ENCODE measurements at places on chromosomes 5 and 9.

DNA sequence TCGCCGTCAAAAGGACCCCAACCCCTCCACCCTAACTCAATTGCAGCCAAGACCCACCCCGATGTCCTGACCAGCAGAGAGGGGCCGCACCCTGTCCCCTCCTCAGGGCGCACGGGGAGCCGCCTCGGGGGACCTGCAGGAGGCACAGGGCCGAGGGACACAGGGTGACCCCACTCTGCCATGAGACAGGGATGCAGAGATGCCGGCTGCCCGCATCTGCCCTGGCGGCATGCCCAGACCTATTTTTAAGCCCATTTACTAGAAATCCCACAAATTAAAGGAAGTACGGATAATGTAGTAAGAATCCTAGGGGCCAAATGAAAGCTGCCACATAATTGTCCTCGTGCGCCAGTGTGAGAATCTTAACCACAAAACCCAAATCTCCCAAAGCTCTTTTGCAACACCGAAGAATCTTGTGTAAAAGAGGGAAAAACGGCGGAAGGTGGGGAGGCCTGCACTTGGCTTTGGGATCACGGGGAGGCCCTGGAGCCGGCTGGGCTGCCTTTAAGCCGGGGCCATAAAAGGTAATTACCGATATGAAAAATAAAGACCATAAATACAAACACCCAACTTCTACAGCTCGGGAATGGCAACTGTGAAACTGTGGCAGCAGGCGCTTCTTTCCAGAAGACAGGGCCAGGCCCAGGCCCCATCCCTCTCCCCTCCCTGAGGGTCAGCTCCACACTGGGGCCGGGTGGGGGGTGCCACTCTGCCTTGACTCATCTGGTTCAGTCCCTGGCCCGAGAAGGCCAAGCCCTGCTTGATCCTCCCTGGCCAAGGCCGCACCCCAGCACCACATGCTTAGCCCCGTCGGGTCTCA is 35.0 kb downstream of the NACC2 start:
- DNase-seq = no peak

- DNase-seq = no peak
Measured at GRCh38 chr9:136254381-136255165, 9.0 kb upstream of the QSOX2 start.

DNA sequence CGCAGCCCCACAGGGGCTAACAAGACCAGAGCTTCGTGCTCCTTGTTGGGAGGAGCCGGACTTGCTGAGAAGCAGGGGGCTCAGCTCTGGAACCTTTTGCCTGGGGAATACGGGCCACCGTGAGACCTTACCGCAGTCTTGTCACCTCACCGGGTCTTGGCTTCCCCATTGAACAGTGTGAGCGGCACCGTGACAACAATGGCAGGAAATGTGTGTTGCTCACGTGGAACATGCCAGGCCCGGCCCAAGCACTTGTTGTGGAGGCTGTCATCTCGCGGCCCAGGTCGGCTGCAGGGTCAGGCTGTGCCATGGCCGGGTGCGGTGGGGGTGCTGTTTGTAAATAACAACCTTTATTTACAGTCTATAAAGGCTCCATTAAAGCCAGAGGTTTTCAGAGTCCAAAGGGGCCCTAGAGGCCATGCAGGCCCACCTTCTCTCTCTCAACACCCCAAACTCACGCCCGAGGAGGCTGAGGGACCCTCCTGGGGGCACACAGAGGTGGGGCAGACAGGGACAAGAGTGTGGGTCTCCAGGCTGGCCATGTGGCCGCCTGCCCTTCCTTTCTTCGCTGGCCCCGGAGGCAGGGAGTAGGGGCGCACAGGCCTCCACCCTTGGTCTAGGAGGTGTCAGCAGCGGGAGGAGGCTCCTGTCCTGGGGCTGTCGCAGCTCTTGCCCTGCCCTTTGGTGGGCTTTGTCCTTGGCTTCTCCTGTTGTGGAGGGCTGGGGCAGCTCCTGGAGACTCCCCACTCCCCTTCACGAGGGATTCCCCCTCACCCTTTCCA is 79.7 kb downstream of the TSPAN17 start:
- DNase-seq = no peak

GRCh38 chr9:12875191-12875590 is 100.4 kb downstream of the LURAP1L start:
- DNase-seq = no peak

- DNase-seq = no peak
Measured at GRCh38 chr9:108017671-108018070, 528.1 kb upstream of the KLF4 start.

GRCh38 chr5:40277161-40277906 is 402.4 kb upstream of the PTGER4 start:
- peak; percentile 97 for DNase-seq

DNA sequence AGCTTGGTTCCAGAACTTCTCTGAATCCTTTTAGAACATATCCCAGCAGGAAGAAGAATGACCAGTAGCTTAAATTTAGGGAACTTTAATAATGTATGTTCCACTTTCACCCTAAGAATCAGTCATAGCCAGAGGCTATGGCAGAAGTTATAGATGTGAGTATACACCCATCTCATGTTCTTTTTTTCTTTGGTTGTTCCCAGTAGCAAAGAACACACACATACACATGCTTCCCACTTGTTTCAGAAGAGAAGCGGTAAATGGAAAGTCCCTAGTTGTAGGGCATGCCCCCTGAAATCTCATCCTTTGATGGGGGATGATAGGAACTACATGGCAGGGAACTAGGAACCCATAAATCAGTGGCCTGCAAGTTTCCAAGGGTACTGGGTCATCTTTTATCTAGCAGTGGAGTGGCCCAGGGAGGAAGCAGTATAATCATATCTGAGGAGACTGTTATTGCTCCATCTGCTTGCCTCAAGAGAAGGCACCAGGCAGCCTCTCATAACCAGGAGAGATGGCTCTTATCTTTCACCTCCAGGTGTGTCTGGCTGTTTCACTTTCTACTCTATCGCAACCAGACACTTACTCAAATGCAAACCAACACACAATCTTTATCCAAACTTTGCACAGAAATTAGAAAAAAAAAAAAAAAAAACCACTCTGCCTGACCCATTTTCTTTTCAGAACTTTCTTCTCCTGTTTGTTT is 109.5 kb downstream of the SNCAIP start:
- DNase-seq = no peak

GRCh38 chr9:118721923-118722322 is 647.3 kb downstream of the BRINP1 start:
- no peak for DNase-seq

DNA sequence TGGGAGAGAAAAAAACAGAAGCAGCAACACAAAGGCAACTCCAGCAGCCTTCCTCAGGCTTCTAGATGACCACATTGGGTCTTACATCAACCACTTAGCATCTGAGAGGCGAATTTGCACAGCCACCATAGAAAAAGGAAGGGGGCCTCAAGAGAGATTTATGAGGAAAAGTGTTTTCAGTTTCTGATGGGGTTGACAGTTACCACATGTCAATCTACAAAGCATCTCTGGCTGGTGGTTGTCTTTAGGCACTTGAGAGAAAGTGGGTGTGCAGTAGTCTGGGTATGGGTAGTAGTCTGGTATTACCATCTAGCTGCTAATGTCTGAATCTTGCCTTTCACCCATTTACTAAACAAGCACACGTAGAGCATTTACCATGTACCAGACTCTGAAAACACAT is 137.5 kb downstream of the BAAT start:
- DNase-seq = no peak

DNA sequence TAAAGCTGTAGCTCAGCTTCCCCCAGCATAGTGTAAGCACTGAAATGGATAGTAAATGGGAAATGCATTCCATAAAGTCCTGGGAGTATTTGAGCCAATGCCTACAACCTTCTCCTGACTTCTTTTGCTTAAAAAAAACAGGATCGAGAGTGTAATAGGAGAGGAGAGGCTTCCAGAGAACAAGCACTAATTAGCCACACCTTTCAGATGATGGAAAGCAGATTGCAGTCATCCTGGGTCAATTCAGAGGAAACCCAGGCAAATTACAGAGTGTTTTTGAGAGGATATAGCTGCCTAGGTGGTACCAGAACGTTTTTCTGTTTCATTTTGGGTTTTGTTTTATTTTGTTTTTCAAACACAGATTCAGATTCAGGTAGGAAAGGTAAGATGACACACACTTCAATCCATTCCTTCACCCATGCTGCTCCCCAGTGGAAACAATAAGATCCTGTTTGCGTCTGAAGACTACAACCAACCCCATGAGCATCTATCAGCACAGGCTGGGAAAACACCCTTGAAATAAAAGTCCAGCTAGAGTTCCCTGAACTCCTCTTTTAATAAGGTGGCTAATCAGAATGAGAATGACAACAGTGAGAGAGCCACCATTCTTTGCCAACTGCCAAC is 95.6 kb downstream of the RFK start:
- DNase-seq = no peak

DNA sequence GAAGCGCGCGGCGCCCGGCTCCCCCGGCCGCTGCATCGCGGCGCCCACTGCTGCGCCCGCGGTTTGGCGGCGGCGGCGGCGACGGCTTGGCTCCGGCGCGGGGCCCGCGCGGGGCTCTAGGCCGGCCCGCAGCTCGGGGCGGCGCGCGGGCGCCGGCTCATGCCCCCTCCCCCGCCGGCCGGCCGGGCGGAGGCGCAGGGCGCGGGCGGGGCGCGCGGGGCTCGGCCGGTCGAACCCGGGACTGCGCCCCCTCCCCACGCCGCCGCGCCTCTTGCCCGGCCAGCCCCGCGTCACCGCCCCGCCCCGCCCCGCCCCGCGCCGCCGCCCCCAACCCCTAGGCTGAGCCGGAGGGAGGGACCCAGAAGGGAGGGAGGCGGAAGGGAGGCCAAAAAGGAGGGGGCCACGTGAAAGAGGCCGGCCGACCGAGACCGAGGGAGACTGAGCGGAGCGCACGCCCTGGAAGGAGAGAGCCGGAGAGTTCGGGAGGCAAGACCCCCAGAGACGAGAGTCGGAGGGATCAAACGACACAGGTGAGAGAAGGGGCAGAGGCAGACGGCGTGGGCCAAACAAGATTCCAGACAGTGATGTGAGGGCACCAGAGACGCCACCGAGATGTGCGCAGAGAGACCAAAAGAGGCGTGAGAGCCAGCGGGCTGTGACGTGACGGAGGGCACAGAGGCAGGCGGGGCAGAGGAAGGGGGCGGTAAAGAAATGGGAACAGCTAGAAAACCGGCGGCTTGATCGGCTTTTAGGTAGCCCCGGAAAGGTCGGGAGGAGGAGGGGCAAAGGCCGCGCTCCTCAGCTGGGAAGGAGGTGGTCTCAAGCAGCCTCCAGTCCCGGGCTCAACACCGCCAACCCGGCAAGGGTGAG is at the start of gene BARX1:
Gene BARX1 (minus strand): TSS at position 245 of the 870 bp plus-strand sequence. CDS start 209 bp downstream, at position 36.
- DNase-seq = peak; percentile 26

GRCh38 chr9:121945281-121945680 is 147.8 kb downstream of the TTLL11 start:
- DNase-seq = no peak

DNA sequence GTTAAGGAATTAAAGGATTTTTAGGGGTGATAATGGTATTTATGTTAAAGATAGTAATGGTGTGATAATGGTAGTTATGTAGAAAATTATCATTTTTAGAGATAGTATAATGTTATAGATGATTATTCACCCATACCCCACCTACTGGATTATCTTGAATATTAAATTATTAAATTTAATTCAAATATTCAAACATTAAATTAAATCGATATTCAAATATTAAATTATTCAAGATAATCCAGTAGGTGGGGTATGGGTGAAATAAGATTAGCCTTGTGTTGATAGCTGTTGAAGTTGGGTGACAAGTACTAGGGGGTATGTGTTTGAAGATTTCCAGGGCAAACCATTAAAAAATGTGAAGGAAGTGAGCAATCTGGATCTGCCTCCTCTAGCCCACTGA is 15.6 kb downstream of the FAM219A start:
- no peak for DNase-seq

- no peak for DNase-seq
Measured at GRCh38 chr5:75729321-75729720, 12.1 kb upstream of the POC5 start.

GRCh38 chr5:2165203-2165602 is 282.5 kb upstream of the IRX4 start:
- DNase-seq = no peak

DNA sequence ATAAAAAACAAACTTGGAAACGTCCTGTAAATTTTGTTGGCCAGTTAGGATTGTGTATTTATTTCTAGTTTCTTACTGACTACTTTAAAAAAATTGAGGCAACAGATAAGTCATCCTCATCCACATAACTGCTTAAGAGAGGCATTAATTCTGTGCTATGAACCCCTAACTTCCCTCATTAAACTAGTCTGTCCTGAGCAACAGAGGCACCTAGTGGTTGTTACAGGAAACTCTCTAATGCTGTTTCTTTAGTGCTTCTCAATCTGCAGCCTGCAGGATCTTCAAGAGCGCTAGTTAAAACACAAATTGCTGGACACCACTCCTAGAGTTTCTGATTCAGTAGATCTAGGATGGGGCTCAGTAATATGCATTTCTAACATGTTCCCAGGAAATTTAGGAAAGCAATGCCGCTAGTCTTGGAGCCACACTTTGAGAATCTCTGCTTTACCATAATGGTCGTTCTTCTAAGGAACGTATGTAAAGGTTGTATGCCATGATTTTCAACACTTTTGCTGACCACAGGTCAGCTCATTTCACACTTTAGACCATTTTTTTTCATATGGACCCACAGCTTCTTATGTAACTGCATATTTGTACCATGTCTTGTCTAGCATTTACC is 410.1 kb upstream of the SMARCA2 start:
- DNase-seq = peak; percentile 55

DNA sequence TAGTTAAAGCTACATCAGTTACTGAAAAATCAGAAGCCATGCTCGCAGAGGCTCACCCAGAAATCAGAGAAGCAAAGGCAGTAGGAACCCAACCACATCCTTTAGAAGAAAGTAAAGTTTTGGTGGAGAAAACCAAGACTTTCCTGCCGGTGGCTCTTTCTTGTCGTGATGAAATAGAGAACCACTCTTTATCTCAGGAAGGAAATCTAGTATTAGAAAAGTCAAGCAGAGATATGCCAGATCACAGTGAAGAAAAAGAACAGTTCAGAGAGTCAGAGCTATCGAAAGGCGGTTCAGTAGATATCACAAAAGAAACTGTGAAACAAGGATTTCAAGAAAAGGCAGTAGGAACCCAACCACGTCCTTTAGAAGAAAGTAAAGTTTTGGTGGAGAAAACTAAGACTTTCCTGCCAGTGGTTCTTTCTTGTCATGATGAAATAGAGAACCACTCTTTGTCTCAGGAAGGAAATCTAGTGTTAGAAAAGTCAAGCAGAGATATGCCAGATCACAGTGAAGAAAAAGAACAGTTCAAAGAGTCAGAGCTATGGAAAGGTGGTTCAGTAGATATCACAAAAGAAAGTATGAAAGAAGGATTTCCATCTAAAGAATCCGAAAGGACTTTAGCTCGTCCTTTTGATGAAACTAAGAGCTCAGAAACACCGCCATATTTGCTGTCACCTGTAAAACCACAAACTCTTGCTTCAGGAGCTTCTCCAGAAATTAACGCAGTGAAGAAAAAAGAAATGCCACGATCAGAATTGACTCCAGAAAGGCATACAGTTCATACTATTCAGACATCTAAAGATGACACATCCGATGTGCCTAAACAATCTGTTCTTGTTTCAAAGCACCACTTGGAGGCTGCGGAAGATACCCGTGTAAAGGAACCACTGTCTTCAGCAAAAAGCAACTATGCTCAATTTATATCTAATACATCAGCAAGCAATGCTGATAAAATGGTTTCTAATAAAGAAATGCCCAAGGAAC is 47.2 kb downstream of the CMYA5 start:
- DNase-seq = peak; percentile 25
